ENCODE measurements at places on chromosomes 16 and 17. TPM values are rescaled to one million over a fixed set of nuclear protein-coding genes. Genes with fewer than 3 reads are reported as not detected.
A peak's percentile ranks its signal among the peaks of the same experiment; 100 is the strongest.

DNA sequence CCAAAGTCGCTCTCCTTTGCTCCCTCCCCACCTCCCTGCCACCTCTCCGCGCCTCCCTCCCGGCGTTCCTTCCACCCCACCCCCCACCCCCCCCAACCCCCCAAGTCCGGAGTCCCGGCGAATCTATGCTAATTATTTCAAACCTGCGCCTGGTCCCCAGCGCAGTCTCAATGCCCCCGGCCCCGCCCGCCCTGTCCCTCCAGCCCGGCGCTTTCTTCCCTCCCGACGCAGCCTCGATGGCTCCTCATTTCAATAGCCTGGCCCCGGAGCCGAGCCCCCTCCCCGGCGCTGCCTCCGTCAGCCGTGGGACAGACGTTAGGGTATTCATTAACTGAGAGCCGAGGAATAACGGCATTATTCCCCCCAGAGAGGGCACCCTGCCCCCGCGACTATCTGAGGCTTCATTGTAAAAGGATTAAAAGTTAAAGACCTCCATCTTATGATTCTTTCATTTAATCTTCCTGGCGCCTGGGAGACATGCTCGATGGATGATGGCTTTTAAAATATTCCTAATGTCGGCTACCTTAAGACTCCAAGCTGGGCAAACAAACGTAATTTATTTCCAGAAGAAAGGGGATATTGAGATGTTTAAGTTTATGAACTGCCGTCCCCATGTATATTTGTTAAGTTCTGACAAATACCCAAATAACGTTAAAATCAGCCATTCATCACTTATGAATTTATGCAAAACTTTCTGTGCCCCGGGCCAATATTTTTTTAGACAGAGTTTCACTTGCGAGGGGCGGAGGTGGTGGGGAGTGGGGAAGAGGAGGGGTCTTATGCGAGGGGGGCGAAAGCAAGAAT lies 3.4 kb downstream of the NOG start:
- no peak for DNase-seq

DNA sequence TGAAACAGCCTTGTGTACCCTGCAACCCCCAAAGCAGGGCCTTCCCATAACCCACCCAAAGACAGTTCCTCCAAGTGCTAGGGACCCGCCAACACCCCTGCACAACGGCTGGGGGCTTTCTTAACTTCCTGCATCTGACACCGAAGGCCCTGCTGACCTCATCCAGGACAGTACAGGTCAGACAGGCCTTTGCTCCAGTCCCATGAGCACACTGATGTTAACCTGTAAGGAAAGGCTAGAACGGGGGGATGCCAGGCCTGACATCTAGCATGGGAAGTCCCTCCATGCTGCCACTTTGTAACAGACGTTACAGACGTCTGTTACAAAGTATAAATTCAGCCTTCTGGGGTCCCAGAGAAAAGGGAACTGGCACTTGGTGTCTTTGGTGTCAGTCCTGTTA lies 369.1 kb downstream of the CPPED1 start:
- no peak for DNase-seq

- peak; percentile 79 for DNase-seq
These were observed at the start of gene TACO1 for GRCh38 chr17:63600569-63601438. Gene TACO1 (plus strand): TSS chr17:63600895. CDS start chr17:63601084, 189 bp downstream.

- DNase-seq = no peak
These were observed 542.6 kb downstream of the TMEM114 start for GRCh38 chr16:8047736-8048135.

DNA sequence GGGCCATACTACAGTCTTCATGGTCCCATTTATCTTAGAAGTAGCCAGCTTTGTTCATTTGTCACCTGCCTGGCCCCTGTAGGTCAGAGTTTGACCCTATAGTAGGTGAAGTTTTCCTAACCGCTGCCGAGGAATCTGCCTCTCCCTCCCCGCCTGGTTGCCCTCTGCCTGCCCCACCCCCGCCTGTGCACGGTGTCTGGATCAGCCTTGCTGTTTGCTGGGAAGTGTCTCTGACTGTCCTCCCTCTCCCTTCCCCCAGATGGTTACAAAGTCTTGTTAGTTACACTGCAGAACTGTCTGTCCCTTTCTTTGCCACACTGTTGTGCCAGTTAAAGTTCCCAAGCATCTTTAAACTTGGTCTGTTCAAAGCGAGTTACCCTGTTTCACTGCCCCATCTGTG lies 5.7 kb downstream of the UBFD1 start:
- DNase-seq = no peak

- DNase-seq = no peak
These were observed 560 bp upstream of the P2RX1 start for GRCh38 chr17:3916825-3917224.

DNA sequence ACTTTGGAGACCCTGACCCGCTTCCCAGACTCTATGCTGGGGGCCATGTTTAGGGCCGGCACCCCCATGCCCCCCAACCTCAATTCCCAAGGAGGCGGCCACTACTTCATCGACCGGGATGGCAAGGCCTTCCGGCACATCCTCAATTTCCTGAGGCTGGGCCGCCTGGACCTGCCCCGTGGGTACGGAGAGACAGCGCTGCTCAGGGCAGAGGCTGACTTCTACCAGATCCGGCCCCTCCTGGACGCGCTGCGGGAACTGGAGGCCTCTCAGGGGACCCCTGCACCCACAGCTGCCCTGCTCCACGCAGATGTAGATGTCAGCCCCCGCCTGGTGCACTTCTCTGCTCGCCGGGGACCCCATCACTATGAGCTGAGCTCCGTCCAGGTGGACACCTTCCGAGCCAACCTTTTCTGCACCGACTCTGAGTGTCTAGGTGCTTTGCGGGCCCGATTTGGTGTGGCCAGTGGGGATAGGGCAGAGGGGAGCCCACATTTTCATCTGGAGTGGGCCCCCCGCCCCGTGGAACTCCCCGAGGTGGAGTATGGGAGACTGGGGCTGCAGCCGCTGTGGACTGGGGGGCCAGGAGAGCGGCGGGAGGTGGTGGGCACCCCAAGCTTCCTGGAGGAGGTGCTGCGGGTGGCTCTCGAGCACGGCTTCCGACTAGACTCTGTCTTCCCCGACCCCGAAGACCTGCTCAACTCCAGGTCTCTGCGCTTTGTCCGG lies 1.1 kb downstream of the KCTD11 start:
- DNase-seq = no peak

GRCh38 chr16:9970796-9971195 lies 211.4 kb downstream of the GRIN2A start:
- DNase-seq = no peak

- DNase-seq = no peak
These were observed 9.6 kb upstream of the ALDH3A1 start for GRCh38 chr17:19757536-19758180.

GRCh38 chr17:75241143-75241430 lies 20.3 kb downstream of the GGA3 start:
- no peak for DNase-seq

DNA sequence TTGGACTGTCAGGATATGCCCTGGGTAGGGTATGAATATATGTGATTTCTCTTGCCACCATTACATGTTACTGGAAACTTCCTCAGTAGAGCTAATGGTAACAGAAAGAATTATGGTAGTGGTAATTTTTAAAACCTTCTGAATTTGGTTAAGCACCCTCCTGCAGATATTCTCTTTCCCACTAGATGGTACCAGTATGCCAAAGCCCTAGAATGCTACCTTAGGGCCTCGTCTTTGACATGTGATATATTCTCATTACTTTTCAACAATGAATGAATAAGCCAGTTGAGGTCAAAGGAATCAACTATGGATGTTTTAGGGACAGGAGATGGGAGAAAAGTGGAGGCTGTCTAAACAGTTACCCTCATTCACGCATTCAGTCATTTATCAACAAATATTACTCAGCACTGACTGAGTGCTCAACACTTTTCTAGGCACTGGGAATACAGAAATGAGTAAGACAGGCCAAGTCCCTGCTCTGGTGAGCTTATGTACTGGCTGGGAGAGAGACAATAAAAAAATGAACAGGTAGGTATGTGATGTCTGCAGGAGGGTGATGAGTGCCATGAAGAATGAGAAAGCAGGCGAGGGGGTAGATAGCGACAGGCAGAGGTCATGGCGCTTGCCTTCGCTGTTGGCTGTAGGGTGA lies 14.7 kb downstream of the CDH13 start:
- DNase-seq = peak; percentile 78

DNA sequence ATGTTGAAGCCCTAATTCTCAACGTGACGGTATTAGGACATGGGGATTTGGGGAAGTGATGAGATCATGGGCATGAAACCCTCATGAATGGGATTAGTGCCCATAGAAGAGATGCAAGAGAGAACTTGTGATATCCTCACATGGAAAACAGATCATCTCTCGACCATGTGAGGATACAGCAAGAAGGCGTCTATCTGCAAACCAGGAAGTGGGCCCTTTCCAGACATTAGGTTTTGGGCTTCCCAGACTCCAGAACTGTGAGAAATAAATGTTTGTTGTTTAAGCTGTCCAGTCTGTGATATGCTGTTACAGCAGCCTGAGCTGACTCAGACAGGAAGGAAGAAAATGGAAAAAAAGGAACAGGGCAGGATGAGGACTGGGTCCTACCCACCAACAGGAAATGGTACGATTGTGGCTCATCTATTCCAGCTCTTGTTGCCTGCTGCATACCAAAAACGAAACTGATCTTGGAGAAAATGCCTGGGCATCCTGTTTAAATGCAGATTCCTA lies 21.9 kb upstream of the SSTR2 start:
- peak; percentile 76 for DNase-seq

GRCh38 chr17:75854881-75855309 lies 240 bp downstream of the WBP2 start:
- DNase-seq = no peak

- DNase-seq = no peak
These were observed 588.7 kb downstream of the CDH13 start for GRCh38 chr16:83215406-83216001.

DNA sequence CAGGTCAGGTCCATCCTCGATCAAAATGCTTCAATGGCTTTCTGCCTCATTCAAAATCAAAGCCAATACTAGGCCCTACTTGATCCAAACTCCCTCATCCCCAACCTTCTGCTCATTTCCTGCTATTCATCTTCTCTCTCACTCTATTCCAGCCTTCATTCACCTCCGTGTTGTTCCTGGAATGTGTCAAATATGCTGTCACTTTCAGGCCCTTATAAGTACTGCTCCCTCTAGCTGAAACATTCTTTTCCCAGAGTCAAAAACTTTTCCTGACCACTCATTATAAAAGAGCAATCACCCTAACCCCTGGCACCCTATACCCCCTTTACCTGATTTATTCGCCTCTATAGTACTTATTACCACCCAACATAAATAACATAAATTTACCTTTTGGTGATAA lies 303.7 kb upstream of the PMFBP1 start:
- peak; percentile 56 for DNase-seq

- peak; percentile 86 for DNase-seq
These were observed 22.4 kb downstream of the MIS12 start for GRCh38 chr17:5508810-5509209.

DNA sequence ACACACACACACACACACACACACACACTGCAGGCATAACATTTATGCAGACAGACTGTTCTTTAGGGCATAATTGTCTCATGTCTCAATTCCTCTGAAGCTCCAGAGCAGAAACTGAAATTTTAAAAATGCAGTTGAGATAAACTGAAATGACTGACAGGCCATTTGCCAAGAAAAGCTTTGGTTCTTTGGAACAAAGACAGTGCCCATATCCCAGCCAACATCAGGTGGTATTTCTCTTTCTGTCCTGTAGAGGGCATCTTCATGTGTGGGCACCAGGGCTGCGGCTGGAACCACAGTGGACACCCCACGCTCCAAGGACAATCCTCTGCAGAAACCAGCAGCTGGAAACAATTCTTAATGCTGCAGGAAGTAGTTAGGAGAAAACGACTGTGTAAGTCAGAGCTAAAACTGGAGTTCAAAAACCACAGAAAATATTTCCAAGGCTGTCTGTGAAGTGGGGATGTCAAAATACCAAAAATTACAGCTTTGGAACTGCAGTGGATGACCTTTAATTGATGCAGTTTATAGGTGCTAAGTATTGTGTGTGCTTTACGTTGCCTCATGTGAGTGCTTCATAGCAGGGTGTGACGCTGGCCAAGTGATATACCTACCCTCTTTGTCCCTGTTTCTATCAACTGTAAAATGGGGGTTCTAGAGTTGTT lies 10.6 kb upstream of the MEFV start:
- DNase-seq = peak; percentile 43

- DNase-seq = no peak
These were observed 40.7 kb downstream of the KSR1 start for GRCh38 chr17:27496971-27497370.

DNA sequence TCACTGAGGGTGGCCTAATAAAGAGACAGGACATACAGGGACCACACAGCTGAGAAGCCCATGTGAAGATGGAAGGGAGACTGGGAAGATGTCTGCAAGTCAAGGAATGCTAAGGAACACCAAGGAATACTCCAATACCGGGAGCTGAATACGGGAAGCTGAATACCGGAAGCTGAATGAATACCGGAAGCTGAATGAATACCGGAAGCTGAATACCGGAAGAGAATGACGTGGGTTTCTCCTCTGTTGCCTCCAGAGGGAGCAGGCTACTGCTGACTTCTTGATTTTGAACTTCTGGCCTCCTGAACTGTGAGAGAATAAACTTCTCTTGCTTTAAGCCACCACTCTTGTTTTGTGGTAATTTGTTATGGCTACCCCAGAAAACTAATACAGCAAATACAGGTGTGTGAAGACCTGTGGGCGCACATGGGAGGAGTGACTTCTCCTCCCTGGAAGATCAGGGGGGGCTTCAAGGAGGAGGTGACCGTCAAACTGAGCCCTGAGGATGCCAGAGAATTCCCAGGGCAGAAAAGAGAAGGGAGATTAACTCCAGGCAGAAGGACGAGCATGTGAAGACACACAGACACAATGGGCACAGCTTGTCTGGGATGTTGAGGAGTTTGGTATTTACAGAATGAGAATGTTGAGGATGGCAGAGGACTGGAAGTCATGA lies 259.9 kb downstream of the IRF8 start:
- DNase-seq = no peak

Gene WNT9B
- total RNA-seq = not detected

Gene CPD
- total RNA-seq = 29.6 TPM

Gene STAC2
- 0.07 TPM for total RNA-seq

Gene ANTKMT
- 11.0 TPM for total RNA-seq

Gene SBK1
- not detected for total RNA-seq

Gene HAS3
- total RNA-seq = 1.3 TPM

Gene SLC22A31
- total RNA-seq = not detected

Gene CLDN7
- 2.4 TPM for total RNA-seq
